ENCODE measurements at places on chromosomes 3 and 15.
A peak's percentile ranks its signal among the peaks of the same experiment; 100 is the strongest.

DNA sequence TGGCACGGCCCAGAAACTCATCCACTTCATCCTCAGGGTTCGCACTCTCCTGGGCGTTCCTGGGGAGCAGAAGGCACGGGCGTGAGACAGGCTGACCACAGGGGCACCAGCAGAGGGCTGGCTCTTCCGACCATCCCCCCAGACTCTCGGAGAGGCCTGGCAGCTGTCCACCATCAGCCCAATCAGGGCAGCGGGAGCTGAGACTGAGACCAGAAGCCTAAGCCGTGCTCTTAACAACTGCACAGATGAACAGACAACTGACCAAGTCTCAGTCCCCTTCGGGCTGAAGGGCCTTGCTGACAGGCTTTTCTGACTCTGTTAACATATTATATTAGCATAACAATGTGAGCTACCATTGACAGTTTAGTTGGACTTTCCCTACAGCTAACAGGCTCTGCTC, 118.0 kb downstream of the SEC22A start:
- DNase-seq = no peak

- DNase-seq = no peak
Measured at GRCh38 chr3:71056327-71056726, 527.2 kb downstream of the FOXP1 start.

DNA sequence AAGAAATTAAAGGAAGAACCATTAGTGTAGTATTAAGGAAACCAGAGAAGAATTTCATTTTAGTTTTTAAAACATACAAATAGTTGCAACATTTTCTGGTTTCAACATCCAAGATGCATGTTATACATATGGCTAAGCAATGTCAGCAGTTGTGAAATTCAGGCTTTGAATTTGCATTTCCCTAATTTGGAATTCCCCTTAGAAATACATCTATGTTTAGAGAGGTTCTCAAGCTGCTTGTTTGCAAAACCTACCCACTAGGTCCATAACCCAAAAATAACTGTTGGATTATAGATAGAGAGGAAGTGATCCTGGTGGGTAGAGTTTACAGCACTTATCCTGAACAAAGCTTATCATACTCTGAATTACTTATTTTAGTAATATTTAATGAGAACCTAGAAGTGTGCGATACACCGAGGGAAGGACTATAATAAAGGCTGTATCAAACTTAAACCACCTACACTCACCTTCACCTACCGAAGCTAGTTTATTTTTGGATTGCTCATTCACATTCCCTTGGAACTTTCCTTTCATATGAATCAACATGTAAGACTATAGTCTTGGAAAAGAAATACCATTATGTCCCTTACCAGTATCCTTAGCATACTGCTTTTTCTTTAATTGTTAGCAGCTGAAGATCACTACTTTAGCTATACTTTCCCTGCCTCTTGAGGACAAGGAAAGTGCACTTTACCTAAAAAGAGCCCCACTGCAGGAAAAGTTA, 60.6 kb downstream of the CHAC1 start:
- DNase-seq = no peak

DNA sequence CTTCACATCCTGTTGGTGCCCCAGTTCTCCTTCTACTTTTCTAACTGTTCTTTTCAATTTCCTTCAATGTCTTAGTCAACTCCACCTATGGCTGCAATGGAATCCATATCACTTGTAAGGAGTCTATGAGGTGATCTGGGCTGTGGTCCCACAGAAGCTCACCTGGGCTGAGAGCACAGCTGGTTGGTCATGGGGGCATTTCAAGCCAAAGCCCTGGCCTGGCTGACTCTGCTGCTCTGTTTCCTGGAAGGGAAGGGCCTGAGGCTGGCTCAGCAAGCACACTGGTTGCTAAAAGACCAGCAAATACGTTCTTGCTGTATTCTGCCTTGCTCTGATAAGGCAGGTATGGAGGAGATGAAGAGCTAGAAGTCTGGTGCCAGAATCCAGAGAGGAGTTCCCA, 29.0 kb downstream of the AMOTL2 start:
- DNase-seq = no peak

GRCh38 chr15:75431682-75432081, 19.8 kb downstream of the SIN3A start:
- no peak for DNase-seq

DNA sequence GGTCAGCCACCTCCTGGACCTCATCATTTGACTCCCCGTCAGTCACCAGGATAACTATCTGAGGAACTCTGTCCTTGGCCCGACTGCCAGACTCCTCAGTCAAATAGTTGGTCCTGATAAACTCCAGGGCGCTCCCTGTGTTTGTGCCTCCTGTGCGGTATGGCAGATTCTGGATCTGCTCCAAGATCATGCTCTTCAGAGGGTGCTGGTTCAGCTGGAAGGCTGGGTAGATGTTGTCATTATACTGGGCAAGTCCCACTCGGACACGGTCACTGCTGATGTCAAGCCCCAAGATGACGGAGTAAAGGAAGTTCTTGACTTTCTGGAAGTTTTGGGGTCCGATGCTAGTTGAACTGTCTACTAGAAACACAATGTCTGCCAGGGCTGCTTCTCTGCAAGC, 31.1 kb upstream of the CAPN7 start:
- no peak for DNase-seq

DNA sequence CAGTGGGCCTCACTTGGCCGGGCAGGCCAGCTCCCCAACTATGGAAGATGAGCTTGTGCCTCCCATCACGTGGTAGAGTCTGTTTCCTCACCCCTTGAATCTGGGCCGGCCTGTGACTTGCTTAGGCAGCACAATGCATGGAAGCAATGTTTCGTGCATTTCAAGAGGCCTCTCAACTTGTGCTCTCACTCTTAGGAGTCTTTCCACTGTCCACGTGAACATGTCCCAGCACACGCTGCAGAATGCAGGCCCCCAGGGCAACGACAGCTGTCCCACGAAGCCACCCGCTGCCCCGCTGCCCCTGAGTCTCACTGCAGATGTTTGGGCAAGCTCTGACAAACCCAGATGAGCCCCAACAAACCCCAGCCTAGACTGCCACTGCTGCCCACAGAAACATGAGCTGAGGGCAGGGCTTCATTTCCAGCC, 27.2 kb upstream of the SLC41A3 start:
- DNase-seq = peak; percentile 47

DNA sequence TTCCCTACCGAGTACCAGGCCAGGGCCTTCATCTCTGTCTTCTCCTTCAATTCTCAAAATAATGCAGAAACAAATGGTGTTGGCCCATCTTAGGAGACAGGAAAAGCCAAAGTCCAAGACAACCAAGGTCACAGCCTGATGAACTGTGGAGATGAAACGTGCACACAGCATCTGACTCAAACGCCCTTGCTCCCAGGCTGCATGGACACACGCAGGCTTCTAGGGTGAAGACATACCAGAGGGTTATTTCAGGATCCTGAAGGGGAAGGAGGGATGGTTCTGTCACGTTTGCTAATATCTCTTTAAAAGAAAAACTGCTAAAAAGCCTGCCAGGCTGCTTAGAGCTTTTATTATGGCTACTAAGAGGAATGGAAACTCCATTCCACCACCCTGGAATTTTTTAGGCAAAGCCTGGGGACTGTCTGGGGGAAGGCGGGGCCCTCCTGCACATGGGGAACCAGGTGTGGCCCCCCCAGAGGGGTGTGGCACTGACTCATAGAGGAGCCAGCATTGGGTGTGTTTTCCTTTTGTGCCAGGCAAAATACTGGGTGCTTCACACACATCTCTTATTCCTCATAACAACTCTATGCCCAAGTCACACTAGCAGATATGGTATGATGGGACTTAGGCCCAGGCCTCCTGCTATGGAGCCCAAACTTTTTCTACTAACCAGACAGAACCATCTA, 62.9 kb downstream of the UMPS start:
- peak; percentile 3 for DNase-seq

GRCh38 chr3:14444380-14444779, 42.0 kb downstream of the SLC6A6 start:
- no peak for DNase-seq

GRCh38 chr3:12681089-12681942, 17.4 kb upstream of the RAF1 start:
- peak; percentile 25 for DNase-seq

DNA sequence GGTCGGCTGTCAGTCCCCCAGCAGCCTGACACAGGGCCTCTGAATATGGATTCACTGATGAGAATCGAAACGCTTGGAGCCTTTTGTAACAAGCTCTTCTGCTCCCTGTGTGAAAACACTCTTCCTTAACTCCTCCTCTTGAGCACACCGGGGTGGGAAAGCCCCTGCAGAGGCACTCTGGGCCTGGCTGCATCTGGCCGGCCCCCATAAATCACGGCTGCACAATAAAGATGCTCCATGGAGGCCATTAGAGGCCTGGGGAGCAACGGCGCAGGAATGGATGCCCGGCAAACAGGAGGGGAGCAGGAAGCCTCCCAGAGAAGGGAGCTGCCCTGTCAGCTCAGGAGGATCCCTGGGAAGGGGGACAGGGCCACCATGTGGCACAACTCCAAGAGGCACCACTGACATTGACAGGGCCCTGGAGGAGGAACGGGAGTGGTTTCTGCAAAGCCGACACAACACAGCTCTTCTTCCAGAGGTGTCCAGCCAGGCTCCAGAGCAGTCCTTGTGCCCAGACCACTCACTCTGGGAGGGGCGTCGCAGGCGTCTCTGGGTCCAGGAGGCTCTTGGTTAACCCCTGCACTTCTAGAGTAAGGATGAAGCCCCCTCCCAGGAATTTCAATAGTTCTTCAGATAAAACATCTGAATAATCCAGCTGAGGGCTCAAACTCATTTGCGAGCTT, 509.3 kb upstream of the PPP2R3A start:
- no peak for DNase-seq

DNA sequence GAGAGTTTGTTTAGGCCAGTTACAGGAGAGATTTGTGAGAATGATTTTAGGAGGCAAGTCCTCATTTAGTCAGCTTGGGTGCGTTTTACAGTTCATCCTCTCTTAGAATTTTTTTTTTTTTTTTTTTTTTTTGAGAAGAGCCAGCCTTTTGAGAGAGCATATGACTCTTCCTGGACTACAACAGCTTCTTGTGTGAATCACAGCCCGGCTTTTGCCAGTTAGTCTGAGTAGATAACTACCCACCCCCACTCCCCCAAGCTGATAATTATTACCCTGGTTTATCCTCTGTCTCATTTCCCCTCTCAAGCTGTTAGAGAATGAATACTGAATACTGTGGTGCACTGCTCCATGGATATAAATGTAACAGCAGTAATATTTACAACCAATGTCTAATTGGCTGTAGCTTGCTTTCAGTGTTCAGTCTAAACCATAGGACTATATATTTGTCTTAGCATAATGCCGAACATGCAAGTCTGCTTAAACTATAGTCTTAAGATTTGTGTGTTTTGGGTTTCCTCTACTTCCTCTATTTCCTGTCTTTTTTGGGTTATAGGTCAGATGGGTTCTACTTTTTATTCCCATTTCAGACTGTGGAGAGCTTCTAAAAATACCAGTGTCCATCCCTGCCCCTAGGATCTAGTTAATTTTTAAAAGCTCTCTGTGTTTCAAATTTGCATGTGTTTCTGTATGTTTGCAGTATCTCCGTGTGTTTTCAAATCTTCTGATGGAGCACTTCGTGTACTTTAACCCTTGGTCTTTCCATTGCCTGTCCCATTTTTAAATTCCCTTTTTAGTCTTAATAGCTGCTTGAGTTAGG, 8.0 kb downstream of the CHD2 start:
- no peak for DNase-seq

- no peak for DNase-seq
Measured at GRCh38 chr15:50344006-50344464, 11.0 kb downstream of the GABPB1 start.

- DNase-seq = no peak
Measured at GRCh38 chr3:15797642-15798303, at the start of gene ANKRD28. Gene ANKRD28, minus strand, starts transcription at chr3:15797979. Its CDS starts 1,458 bp downstream, at chr3:15796521.

GRCh38 chr15:88274553-88275460, 18.3 kb upstream of the NTRK3 start:
- DNase-seq = peak; percentile 93

DNA sequence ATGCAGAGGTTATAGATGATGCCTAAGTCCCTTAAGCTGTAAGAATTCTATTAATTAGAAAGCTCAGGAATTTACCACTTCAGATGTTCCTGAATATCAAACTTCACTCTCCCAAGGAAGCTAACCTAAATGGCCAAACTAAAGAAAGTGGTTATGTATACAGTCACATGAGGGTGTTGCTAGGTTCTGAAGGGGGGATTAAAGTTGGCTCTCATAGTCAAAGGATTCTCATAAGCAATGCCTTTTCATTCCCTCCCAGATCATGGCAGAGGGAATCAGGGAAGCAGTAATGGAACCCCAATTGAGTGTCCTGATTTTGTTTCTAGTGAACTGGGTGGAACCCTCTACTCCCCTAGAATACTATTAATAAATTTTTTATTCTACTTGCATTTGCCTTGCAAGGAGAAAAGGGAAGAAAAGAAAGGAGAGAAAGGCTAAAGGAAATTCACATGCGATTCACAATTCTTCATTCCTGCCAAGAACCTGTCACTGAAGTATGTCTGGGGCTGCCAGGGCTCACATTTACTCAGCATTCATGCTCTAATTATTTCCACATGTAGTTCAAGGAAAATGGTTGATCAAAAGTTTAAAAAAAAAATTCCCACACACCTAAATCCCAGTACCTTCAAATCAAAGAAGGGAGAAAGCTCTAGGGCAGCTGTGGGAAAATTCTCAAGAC, 25.1 kb downstream of the FSTL1 start:
- no peak for DNase-seq

DNA sequence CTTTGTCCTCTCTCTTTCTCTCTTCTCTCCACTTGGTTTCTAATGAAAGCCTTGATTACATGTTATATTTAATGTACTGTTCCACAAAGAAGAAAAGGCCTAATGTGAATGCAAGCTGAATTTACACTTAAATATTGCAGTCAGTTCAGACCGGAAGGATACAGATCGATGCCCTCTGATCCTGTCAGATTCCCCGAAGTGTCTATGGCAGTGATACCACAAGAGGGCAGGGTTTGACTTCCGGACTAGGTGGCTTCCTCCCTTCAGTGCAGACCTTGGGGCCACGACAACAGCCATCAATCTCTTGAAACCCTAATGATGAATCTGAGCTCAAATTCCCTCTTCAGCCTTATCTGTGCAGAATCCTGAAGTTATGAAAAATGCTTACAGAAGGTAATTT, 29.5 kb downstream of the AGTR1 start:
- DNase-seq = peak; percentile 24

DNA sequence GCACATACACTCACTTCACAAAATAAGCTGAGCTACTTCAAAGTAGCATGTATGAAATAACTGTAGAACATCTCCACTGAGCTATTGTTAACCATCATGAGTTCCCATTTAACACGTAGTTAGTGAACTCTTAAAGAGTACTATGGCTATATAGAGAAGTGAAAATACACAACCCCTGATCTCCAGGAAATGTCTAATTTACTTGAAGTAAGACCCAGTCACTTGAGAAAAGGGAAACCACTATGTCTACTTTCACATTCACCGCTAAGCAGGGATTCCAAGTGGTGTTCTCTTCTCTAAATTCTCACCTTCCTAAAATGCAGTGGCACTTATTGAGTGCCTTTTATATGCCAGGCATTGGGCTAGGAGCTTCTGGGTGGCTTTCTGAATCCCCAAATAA, 35.0 kb upstream of the COLQ start:
- no peak for DNase-seq

DNA sequence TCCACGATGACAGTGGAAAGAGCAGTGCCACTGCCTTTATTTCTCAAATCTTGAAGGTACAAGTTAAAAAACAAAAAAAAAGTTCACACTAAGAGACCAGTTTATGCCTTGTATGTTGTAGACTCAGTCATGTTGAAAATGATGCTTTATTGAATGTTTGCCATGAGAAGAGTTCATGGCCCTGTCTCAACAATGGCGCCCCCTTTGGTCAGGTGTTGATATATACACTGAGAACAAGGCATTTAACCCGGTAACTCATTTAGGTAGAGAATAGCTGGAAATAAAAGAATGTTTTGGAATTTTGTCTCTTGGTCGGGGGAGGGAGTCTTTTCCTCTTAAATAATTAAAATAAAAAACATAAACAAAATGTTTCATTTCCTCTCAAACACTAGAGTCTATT, 145.6 kb upstream of the SLC2A2 start:
- no peak for DNase-seq

Data from posterior cingulate gyrus (tissue), 11 donors.